ENCODE measurements at places on chromosomes 5 and 9.

DNA sequence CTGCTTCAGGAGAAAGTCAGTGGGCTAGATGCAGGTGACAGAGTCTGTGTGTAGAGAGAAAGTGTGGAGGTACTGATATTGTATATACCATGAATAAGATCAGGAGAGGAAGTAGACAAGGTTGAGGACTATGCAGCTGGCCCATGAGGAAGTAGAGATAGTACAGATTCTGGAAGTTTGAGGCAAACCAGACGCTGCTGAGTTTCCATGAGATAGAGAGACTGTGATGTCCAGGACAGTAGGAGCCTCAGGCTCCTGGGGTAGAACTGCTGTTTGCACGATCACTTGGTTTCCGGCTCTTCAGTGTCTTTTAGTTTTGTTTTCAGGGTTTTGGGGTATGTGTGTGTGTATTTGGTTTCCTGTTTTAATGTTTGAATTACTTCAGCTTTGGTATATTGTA lies 13.6 kb downstream of the OTULINL start:
- no peak for DNase-seq

- DNase-seq = no peak
Observed at GRCh38 chr5:149014571-149015031, 48.3 kb downstream of the SH3TC2 start.

DNA sequence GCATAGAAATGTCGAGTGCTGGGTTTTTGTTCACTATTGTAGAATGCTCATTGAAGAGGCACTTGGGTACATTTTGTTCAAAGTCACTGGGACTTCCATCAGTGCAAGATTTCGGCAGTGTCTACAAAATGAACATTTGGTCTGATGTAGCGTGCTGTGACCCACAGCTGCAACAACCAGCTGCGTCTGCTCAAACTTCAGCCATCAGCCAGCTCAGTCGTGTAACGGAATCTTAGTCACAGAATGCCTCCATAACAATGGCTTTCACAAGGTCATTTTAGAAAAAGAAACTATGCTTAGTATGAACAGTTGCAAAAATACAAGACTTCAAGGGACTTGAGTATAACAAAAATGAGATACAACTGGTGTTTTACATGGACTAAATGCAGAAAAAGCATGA lies 828.1 kb upstream of the GRAMD2B start:
- peak; percentile 22 for DNase-seq

DNA sequence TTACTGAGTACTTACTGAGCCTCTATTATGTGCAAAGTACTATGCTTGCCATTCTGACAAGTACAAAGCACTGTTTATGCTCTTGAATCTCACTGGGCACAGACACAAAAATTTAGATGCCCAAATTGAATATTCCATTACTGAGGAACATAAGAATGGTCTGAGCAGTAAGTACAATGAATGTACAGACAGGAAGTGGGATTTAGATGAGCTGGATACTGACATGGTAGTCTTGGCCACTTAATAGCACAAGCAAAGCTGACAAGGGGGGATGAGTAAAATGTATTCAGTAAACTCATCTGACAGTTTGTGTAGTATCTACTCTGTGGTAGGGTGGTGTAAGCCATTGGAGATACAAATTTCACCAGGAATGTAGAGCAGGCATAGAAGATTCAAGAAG lies 132.4 kb downstream of the EFNA5 start:
- DNase-seq = no peak

GRCh38 chr5:116299746-116300640 lies 215.2 kb downstream of the COMMD10 start:
- no peak for DNase-seq

DNA sequence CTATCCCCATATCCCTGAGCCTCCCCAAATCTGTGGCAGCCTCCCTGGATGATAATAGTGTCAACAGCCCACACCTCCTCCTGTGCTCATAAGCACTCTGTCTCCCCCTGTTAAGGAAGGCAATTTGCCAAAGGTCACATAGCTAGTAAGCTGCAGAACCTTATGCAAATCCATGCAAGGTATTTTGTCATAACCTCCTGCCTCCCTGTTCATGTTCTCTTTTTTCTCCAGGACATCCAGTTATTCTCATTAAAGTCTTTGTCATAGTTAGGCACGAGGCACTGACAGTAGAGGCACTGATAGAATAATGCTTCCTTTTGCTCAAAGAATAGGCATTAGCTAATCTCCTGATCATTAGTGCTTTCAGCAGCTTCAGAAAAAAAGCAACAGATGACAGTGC lies 10.2 kb upstream of the AUH start:
- DNase-seq = no peak

- no peak for DNase-seq
Observed at GRCh38 chr5:180142824-180143610, 66.0 kb downstream of the RASGEF1C start.

DNA sequence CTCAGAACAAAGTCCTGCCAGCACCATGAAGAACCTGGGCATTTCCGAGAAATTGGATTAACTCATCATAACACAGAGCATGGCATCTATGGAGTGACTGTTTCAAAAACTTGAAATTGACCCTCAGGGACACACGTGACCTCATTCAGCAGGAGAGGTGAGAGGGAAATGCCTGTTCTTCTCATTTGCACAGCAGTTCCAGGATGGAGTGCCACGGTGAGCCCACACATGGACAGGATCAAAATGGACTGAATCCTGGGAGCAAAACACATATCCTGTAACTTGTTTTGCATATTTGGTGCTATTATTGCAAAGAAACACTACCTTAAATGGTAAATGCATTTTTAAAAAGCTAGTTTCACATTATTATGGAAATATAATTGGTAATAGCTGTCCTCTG lies 256.1 kb upstream of the IRX2 start:
- no peak for DNase-seq

DNA sequence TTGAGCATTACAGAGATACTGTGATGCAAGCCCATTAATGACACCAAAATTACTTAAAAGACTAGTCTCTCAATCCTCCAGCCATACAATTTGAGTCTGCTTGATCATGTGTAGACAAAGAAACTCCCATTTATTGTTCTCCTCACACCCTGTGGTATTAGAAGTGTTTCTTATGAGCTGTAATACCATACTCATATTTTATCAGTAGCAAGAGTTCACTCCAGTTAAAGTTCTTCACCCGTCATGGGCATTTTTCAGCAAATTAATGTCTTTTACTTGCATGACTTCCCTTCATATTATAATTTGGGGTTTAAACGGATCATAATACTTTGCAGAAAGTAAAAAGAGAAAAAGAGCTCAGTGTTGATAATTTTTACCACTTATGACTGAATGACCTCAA lies 242.9 kb downstream of the BNC2 start:
- DNase-seq = no peak

GRCh38 chr5:178227929-178228328 lies 4.7 kb downstream of the PHYKPL start:
- no peak for DNase-seq

GRCh38 chr5:146313027-146313426 lies 25.6 kb upstream of the POU4F3 start:
- no peak for DNase-seq

DNA sequence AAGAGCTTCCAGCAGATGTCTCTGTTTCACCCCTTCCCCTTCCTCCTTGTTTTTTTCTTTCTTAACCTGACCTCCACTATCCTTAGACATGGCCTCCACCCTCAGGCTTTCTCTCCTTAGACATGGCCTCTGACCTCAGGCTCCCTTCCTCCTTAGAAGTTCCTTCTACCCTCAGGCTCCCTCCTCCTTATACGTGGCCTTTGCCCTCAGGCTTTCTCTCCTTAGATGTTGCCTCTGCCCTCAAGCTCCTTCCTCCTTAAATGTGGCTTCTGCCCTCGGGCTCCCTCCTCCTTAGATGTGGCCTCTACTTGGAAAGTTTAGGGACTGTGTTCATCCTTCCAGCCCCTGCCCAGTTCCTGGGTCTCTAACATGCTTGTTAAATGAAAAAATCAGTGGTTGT lies 180.4 kb upstream of the S1PR3 start:
- no peak for DNase-seq

DNA sequence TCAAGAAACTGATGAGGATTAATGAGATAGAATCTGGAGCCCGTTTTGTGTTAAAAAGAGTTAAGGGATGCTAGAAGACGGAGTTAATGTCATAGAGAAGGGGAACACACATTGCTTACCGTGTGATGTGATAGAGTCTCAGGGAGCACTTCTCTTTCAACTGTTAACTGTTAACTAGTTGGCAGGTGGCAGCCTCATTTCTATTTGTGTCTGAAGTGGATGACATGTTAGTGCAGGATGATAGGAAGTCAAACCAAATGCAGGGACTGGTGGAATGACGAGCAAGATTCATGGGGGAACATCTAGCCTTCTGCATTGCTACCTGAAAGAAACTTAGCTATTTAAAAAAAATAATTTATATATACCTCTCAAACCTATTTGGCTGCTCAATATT lies 222.7 kb downstream of the MAST4 start:
- no peak for DNase-seq

- no peak for DNase-seq
Observed at GRCh38 chr5:135219868-135220267, 179.2 kb downstream of the MACROH2A1 start.

GRCh38 chr5:56247592-56247991 lies 14.5 kb upstream of the ANKRD55 start:
- peak; percentile 37 for DNase-seq

- peak; percentile 66 for DNase-seq
Observed at GRCh38 chr5:108749128-108749861, 1.6 kb downstream of the FER start.

GRCh38 chr5:108727236-108727650 lies 20.5 kb upstream of the FER start:
- DNase-seq = peak; percentile 9

- DNase-seq = no peak
Observed at GRCh38 chr5:133884569-133885311, 83.7 kb downstream of the C5orf15 start.

GRCh38 chr5:30867711-30868110 lies 325.8 kb upstream of the CDH6 start:
- DNase-seq = no peak

GRCh38 chr9:85960688-85961093 lies 19.7 kb downstream of the NAA35 start:
- DNase-seq = no peak

DNA sequence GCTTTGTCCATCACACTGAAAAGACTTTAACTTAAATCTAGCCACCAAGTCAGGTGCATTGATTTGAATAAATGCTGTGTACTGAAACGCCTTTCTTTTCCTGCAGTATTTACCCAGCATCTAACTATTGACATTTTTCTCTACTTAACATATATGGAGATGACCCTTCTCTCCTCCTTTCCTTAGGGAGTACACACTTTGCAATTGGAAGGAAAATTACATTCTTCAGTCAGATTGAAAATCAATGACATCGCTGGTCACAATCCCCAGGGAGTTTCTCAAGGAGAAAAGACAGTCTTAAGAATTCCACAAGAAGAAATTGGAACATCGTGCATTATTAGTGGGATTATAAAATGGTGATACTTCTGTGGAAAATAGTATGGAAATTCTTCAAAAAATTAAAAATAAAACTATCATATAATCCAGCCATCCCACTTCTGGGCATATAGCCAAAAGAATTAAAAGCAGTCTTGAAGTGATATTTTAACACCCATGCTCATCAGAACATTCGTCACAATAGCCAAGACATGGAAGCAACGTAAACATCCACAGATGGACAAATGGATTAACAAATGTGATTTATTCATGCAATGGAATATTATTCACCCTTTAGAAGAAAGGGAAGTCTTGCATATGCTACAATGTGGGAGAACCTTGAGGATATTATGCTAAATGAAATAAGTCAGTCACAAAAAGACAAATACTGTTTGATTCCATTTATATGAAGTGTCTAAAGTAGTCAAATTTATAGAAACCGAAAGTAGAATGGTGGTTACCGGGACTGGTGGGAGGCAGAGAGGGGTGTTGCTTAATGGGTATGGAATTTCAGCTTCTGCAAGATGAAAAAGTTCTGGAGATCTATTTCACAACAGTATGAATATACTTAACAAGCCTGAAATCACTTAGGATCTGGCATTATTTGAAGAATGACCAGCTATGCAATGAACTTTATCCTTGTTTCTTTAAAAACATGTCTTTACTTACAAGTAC lies 14.3 kb upstream of the FREM1 start:
- peak; percentile 5 for DNase-seq

DNA sequence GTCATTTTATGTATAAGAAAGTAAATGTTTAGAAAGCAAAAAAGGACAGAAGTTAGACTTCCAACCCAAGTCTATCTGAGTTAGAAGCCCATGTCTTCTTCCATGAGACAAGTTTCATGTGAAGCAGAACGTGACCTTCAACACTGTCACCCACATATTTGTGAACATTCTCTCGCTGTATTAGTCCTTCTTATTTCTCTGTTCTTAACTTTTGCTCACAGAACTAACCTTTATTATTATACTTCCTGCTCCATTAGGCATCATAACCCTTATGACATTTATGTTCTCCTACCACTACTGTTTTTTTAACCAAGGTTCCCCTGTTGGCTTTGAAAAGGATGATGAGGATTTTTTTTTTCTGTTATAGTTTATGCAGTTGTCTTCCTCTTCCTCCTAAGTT lies 238.8 kb downstream of the ZNF608 start:
- DNase-seq = no peak

DNA sequence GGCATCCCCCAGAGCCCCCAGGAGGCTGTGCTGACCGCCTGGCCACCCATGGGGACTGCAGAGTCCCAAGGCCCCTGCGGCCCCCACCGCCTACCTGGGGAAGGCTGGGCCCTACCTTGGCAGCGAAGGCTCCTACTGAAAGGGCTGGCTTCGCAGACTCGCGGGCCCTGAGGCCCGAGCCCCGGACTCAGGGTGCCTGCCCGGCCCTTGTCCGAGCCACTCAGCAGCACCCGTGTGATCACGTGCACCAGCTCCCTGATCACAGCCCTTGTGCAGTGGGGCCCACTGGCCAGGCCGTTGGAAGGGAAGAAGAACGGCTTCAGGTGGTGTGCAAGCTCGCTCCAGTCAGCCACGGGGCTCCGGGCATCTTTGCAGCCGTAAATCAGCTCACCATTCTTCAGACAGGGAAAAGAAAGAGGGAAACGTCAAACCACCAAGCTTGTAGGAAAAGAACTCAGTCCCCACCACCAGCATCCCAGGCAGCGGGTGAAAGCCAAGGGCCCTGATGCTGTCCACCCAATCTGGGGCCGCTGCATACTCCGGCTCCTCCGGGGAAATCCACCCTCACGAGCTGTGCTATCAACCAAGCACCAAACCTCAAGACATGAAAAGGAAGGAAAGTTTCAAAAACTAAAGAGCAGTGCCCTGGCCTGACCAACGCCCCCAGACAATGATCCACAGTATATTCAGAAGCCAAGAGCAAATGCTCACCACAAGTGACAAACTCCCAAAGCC lies 31.9 kb downstream of the IPPK start:
- no peak for DNase-seq

DNA sequence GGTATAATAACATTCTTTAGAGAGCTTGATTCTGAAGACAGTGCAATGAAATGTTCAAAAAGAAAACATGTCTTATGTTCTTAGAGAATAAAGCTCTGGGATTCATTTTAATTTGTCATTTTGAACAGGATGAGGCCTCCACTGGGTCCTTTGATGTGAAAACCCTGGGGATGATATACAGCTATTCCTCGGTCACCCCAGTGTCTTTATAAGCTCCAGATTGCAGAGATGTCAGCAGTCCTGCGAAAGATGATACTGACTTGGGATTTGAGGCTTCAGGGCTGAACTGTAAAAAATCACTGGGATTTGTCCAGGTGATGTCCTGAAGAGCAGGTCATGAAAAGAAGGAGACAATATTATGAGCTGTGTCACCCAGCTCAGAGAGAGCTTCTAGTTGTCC lies 529.7 kb upstream of the ZNF608 start:
- DNase-seq = no peak

GRCh38 chr5:81552852-81553566 lies 159.1 kb upstream of the ACOT12 start:
- DNase-seq = no peak

GRCh38 chr9:16013826-16014225 lies 461.0 kb downstream of the CCDC171 start:
- no peak for DNase-seq
